ENCODE measurements at places on chromosomes 1 and 21.

- DNase-seq = no peak
Measured at GRCh38 chr1:44820328-44821239, 12.3 kb downstream of the BTBD19 start.

- no peak for DNase-seq
Measured at GRCh38 chr1:160166166-160166868, 14.9 kb downstream of the ATP1A4 start.

- no peak for DNase-seq
Measured at GRCh38 chr21:41772351-41773080, 5.7 kb upstream of the RIPK4 start.

GRCh38 chr1:183185941-183186490, at the start of gene LAMC2:
LAMC2 (plus strand) TSS chr1:183186264; CDS start chr1:183186353, 89 bp downstream.
- no peak for DNase-seq

- DNase-seq = no peak
Measured at GRCh38 chr1:240285540-240285939, 193.9 kb downstream of the FMN2 start.

DNA sequence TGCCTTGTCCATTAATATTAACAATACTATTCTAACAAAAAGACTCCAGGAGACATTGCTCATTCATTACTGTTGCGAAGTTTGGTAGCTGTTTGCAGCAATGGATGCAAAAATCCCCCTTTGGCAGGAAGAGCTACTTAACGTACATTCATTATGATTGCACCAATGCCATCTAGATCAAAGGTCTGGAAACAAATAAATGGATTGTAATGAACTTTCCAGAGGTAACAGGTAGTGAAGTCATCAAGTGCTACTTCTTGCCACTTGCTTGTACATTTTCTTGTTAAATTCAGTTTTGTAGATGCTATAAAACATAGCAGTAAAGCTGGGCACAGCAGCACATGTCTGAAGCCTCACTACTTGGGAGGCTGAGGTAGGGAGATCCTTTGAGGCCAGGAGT, 93.9 kb downstream of the DDAH1 start:
- no peak for DNase-seq

DNA sequence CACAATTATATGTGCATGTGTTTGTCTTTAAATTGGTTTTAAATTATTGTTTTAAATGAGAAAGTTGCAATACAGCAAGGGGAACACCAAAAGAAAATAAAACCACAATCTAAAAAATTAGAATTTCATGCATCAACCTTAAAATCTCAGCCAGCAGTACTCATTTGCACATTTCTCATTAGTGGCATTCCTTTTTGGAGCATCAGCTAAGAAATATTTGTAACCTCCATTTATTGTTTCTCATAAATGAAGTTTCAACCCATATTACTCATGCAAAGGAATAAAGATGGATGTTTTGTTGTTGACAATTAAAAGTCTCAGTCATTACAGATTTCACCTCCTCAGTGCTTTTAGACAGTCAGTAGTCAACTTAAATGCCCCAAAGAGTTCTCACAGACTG, 160.1 kb downstream of the TBX15 start:
- DNase-seq = no peak

- no peak for DNase-seq
Measured at GRCh38 chr1:243413431-243414151, 157.8 kb downstream of the SDCCAG8 start.

DNA sequence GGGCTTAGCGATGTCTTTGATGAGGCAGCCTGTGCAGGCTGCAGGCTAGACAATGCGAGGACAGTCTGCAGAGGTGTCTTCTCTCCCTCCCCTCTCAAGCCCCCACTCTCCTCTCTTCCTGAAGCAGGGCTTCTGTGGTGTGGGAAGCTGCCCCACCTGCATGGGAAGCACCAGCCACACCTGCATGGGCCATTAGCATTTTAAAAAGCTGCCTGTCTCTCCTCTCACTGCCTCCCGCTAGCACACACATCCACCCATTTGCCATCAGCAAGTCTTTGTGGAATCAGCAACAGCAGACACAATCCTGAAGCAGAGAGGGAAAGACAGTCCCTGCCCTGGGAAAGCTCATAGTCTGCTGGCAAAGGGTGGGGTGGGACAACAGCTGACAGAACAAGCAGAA, 53.1 kb downstream of the NAV1 start:
- no peak for DNase-seq

- no peak for DNase-seq
Measured at GRCh38 chr1:221670081-221670480, 71.8 kb downstream of the DUSP10 start.

DNA sequence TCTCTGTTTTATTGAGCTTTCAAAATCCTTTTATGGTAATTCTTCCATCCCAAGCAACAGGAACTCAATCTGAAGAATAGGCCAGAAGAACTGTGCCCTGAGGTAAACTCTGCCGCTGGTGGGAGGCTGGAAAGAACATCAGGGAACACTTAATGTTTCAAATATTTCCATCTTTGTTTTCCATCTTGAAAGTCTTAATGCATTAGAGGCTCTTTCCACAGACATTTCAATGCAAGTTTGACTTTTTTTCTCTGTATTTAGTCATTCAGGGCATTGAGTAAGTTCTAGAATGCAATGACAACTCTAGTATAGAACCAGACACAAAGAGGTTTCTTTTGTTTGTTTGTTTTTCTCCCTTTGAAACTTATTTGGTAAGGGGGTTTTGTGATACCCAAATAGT, 61.5 kb downstream of the KIAA0040 start:
- no peak for DNase-seq

DNA sequence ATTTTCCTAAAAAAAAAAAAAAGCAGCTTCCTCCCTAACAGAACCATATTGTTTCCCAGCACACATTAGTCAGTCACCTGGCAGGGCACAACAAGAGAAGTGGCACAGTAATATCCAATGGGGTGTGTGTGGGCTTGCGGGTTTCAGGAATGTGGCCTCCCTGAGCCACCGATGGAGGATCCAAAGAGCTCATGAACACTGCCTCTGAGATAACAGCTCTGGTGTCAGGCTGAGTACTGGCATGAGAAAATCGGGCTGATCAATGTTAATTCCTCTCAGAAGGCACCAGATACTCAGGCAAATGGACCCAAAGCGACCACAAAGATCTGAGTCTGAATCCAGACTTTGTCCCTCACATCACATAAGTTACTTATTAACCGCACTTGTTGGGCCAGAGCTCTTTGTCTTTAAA, 2.2 kb upstream of the LYPD8 start:
- no peak for DNase-seq

DNA sequence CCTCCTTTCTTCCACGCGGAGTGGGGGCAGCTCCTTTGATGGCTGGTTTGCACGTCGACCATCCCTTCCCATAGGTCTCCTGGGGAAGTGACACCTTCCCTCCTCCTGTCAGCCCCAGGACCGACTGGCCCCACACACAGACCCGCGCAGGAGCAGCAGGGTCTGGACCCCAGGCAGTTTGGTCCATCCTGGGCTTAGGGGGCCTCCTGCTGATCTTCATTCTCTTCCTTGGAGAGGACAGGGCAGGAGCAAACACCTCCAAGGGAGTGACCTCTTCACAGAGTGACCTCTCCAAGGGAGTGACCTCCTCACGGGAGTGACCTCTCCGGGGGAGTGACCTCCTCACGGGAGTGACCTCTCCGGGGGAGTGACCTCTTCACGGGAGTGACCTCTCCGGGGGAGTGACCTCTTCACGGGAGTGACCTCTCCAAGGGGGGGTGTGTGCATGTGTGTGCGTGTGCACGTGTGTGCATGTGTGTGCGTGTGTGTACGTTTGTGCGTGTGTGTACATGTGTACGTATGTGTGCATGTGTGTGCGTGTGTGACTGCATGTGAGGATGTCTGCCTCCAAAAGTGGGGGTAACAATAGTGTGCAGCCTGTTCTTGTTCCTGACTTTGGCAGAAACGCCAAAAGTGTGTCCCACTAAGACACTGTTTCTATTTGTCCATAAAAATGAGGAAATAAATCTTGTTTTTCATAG, 29.8 kb downstream of the COL6A1 start:
- no peak for DNase-seq

DNA sequence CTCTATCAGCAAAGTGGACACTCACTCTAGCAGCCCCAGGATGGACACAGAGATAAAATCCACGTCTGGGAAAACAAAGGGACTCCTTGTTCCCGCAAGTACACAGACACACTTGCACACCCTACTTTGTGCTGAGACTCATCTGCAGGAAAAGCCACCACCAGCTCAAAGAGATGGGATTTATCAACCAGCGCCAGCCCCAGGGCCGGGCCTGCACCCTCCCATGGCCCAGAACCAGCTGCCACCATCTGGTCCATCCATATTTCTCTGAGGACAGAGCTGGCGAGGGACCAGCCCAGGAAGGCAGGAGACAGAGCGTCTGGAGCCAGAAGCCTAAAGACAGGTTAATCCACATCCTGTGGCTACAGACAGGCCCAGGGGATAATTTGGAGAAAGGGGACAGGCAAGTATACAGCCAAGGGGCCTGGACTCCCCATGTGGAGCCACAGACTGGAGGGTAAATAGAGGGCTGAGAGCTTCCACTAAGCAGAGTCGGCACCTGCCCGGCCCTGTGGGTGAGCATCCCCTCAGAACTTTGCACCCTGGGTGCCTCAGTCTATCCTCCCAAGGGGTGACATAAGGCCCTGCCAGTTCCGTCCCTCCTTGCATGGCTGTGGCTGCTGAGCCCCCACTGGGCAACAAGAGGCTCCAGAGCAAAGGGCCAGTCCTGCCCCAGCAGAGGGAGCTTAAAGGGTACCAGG, 233.9 kb downstream of the PTPRU start:
- no peak for DNase-seq

All from stimulated activated CD8-positive, alpha-beta memory T cell treated with anti-CD3 and anti-CD28 coated beads, Interleukin-2, amount 100 ng/mL, for 1 hour (primary cell).